ENCODE measurements at places on chromosomes 6 and 20.

- DNase-seq, result peak; percentile 76
Measured at GRCh38 chr6:32086661-32087573, 22.2 kb downstream of the TNXB start.

DNA sequence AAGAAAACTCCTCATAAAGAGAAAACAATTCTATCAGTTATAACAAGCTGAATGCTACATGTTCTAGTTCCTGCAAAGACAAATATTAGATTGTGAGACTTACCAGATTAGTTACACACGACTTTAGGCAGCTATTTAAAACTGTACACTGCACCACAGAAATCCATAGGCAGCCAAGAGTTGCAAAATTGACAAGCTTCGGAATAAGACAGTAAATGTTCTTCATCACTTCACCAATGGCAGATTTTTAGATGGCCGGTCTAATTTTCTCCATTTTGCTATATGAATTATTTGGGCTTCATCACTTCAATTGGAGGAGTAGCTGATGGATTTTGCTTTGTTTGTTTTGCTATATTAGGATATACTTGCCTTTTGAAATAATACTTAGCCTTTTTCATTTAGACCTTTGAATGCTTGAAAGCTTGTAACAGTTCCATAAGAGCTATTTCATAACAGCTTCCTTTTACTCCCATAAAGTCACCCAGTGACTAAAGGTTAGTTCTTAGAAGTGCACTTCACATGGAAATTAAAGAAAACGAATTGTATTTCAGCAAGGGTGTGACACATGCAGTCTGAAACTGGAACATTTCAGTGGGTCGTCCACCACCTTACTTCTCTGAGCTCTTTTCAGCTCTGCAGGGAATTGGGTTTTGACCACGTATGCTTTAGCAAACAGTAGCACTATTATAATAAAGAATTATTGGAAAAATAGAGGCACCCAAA lies at the start of gene ROS1:
Gene ROS1 (minus strand): TSS at position 512 of the 723 bp plus-strand sequence. CDS start 286 bp downstream, at position 226.
- DNase-seq, result no peak

DNA sequence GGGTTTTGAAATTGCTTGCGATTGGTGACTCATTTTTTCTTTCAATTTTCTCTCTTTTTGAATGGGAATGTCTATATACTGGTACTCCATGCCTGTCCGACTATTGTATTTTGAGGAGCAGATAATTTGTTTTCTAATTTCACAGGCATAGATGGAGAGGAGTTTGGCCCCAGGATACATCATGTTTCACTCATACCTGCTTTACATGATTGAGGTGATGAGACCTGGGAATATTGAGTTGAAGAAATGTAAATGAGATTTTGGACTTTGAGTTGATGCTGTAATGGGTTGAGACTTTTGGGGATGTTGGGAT lies 253.1 kb upstream of the RAB32 start:
- DNase-seq, result no peak

DNA sequence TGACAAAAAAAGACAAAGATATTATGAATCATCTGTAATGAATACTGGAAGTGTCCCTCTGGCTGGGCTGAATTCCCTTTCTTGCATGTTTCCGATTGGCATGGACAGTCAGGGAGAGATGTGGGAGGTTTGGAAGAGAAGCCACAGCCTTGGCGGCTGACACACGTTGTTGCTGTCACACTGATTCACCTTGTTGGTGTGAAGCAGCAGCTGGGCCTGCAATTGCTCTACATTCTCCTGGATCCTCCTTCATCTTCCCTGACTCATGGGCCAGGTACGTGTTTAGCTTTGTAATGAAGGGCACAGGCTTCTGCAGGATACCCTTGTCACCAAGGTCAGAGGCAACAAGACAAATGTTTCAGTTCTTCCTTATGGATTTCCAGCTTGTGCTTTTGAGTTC lies 13.4 kb upstream of the SMIM8 start:
- no peak for DNase-seq

DNA sequence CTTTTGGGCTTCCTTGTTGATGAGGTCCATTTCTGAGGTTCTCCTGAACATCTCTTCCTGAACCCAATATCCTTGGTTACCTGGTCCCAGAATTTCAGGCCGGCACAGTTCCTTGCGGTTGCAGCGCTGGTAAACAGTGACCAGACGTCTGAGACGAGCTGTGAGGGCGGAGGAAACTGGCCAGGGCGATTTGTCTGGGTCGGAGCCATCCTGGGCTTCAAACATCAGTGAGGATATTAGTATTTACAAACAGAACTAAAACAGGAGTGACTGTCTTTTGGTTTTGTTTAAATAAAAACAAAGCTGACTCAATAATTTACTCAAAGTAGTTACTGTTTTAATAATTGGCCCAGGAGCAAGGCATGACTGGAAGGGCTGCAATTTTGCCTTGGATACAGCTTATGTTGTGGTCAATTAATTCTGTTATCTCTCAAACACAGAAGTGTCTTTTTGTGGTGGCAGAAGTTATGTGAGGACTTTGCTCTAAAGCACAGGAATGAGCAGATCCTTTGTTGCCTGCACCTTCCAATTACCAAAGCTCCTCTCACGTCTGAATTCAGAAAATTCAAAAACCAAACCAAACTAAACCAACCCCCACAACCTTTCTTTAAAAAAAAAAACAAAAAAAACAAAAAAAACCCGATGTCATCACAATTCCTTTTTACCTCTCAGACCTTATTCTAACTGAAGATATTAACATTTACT lies 58.7 kb upstream of the EMILIN3 start:
- peak; percentile 34 for DNase-seq

- DNase-seq, result no peak
Measured at GRCh38 chr6:149433881-149434280, 33.8 kb downstream of the SUMO4 start.

GRCh38 chr6:72132427-72132826 lies 246.1 kb downstream of the RIMS1 start:
- no peak for DNase-seq

GRCh38 chr20:23235173-23236027 lies 115.2 kb upstream of the NXT1 start:
- DNase-seq, result peak; percentile 62

- no peak for DNase-seq
Measured at GRCh38 chr20:59441860-59442810, 141.7 kb downstream of the EDN3 start.

DNA sequence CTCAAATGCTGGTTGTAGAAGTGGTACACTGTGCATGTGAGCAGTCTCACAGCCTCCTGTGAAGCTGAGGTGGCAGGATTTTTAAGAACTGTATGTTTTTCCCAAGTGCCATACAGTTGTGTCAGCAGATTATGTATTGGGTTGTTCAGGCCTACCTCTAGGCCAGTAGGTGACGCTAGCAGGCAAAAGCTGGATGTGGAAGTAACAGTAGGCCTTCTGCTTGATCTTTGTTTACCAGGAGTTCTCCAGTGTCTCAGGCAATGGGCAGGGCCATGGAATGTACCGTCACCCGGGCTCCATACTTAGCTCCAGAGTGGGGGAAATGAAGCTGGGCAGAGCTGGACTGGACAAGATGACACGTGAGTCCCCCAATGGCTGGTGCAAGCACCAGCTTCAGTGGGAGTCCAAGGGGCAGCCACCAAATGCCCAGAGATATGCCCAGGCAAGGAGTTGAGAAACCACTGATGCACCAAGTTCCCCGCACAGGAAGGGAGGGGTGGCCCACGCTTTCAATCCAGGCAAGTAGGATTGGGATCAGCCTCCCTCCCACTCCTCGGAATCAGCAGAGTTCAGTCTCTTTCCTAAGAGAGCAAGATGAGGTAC lies 289.7 kb downstream of the HTR1B start:
- peak; percentile 57 for DNase-seq

DNA sequence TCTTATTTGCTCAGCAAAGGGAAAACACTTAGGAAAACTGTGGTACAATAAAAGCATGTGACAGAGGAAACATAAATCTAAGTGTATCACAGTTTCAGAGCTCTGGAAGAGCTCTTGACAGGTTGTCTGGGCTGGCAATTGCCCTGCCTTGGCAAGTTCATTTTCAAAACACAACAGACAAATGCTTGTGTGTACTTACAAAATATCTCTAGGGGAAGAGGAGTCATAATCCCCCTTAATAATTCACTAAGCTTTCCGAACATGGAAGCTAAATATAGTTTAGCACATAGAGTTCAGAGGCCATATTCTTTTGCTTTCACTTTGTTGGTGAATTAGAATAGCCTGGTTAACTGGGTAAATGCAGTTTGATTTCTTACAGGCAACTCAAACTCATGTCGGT lies 211.6 kb upstream of the THEMIS start:
- DNase-seq, result peak; percentile 17

DNA sequence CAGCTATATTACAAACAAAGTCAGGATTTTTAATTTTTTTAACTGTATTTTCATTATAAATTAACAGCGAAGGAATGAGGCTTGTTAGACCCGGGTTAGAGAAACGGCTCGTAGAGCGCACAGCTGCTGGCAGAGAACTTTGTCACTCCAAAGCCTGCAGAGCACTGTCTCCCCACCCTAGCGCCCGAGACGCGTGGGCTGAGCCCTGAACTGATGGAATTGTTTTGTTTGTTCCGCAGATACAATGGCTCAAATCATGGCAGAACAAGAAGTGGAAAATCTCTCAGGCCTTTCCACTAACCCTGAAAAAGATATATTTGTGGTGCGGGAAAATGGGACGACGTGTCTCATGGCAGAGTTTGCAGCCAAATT lies 810 bp downstream of the LAMP5 start:
- no peak for DNase-seq

- no peak for DNase-seq
Measured at GRCh38 chr6:110083875-110084585, 95.4 kb downstream of the WASF1 start.

DNA sequence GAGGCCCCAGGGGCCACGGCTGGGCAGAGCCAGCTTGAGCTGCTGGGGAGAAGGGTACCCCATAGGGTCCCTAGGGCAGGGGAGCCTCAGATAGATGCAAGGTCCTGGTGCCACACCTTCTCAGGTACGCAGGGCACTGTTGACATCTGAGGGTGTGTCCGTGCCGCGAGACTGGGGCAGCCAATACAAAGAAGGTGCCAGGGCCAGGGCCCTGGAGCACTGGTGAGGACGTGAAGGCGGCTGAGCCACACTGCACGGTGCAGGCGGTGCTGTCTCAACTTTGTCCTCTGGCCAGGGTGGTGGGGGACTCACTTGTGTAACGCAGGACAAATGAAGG lies 649 bp upstream of the LRRC73 start:
- DNase-seq, result no peak

DNA sequence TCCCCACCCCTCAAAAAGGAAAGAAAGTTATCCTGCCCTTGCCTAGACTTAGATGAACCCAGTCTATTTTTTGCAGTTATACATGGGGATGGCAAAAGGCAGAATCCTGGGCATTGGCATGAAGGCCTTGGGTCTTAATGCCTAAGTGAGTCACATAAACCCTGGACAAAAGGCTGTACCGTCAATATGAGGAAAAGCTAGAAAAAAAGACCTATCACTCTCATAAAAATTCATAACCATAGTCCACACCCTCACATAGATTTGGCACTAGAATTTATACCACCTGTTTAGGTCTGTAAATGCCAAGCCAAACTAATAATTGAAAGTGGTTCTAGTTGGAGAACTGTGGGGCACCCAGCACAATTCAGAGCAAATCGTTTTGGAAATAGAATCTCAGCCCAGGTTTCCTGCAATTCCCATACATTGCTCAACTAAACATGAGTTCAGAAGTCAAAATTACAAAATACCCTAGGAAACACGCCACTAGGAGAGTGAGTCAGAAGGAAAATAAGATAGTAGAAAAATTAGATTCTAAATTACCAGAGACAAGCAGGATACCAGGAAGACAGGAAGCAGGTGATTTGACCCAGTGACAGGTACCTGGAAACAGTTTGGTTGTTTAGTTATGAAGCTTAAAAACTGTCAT lies 70.4 kb upstream of the FUCA2 start:
- DNase-seq, result peak; percentile 81

DNA sequence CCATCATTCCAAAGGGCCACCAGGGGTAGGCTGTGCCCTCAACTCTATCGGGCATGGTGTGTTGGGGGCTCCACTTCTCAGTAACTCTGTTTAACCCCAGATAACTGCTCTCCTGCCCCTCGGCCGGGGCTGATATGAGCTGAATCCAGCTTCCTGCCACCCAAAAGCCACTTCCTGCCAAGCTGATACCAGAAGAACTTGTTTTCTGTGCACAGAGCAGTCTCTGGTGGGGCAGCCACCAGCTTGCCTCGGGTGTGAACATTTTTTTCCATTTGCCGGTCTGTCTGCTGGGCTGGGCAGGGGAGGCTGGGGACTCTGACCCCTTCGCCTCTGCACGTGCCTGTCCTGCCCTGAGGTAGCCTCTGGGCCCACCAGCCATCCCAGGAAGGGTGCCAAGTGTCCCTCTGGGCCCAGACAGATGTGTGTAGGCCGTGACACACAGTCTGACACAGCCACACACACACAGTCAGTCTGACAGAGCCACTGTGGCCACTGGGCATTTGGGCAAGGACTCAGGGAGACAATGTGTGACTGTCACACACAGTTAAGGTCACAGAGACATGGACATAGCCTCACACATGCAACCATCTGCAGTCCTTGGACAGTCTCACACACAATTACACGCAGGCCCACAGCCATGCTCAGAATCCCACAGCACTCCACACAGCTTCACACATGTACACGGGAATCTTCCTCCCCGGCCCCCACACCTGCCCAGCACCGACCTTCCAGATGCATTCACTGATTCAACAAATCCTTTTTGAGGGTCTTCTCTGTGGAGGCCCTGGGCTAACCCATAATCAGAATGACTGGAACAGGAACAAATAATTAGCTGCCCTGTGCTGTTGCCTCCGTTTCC lies 45.1 kb downstream of the NOL4L start:
- no peak for DNase-seq

DNA sequence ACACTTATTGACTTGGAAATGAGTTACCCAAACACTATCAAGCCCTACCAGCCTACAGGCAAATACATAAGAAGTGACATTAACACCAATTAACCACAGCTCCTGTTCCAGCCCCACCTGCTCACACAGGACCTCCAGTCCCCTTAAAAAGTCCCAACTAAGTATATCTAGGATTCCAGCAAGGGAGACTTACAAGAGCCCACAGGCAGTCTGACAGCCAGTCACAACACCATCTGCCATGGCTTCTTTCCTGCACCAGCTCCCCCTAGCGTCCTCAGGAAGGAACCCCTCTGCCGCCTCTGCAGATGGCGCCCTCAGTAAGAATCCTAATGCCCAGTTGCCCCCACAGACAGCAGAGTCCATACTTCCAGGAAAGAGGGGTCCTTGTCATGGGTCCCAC lies 122.1 kb downstream of the HIVEP2 start:
- no peak for DNase-seq

DNA sequence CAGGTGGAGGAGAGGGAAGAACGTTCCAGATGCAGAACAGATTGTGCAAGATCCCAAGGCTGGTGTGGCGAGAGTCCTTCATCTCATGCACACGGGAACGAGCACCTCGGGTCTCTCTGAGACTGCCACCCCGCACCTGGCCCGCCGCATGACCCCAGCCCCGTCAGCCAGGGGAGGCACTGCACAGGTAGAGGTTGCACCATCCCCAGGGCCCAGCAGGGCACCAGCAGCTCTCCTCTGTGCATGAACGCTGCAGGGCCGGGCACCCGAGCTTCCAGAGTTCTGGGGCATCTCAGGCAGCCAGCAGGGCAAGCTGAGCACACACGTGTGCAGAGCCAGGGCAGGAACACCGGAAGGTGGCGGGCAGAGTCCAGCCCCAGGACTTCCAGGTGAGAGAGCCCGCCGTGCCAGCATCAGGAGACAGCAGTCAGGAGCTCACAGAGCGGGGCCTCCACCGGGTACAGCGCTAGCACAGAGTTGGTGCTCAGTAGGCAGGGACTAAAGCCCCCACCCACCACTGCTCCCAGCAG lies 193.2 kb downstream of the TAF4 start:
- DNase-seq, result no peak

GRCh38 chr6:74879234-74879633 lies 326.6 kb downstream of the COL12A1 start:
- peak; percentile 94 for DNase-seq

- peak; percentile 21 for DNase-seq
Measured at GRCh38 chr6:1635305-1636010, 25.7 kb downstream of the FOXC1 start.

Measured in iris pigment epithelial cell (primary cell).